ENCODE measurements at places on chromosomes 12 and 14.
A peak's percentile ranks its signal among the peaks of the same experiment; 100 is the strongest.

DNA sequence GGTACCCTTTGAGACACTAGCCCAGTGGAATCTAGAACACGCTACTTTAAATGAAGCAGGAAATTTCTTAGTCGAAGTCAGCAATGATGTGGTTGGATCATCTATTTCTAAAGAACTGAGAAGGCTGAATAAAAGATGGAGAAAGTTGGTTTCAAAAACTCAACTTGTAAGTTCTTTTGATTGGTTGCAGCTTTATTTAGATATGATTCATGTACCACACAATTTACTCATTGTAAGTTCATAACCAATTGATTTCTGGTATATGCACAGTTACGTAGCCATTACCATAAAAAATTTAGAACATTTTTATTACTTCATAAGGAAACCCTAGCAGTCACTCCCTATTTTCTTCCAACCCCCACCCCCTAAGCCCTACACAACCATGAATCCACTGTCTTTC, 129.8 kb downstream of the SYNE2 start:
- DNase-seq = no peak

DNA sequence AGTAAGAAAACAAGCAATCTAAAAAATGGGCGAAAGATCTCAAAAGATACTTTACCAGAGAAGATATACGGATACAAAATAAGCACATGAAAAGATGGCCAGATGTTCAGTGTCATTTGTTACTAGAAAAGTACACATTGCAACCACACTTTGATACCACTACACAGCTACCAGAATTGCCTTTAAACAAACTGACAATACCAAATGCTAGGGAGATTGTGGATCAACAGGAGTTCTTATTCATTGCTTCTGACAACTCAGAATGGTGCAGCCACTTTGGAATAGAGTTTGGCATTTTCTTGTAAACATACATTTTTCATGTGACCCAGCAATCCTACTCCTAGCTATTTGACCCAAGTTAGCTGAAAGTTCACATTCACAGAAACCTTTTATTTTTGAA, 136.3 kb downstream of the FUT8 start:
- DNase-seq = peak; percentile 10

DNA sequence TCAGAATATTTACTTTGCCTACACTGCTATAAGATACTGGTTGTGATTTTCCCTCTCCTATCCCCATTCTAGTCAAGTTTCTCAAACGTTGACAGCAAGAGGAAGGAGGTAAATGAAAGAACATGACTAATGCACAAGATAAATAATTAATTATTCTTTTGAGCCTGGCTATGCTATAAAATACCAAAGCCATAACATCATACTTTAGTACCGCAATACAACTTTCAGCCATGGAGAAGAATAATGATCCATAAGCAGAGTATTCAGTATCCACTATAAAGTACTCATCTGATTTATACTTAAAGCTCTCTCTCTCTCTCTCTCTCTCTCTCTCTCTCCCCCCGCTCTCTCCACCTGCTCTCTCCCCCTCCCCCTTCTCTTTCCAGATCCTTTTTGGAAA, 41.3 kb downstream of the TDG start:
- DNase-seq = no peak

DNA sequence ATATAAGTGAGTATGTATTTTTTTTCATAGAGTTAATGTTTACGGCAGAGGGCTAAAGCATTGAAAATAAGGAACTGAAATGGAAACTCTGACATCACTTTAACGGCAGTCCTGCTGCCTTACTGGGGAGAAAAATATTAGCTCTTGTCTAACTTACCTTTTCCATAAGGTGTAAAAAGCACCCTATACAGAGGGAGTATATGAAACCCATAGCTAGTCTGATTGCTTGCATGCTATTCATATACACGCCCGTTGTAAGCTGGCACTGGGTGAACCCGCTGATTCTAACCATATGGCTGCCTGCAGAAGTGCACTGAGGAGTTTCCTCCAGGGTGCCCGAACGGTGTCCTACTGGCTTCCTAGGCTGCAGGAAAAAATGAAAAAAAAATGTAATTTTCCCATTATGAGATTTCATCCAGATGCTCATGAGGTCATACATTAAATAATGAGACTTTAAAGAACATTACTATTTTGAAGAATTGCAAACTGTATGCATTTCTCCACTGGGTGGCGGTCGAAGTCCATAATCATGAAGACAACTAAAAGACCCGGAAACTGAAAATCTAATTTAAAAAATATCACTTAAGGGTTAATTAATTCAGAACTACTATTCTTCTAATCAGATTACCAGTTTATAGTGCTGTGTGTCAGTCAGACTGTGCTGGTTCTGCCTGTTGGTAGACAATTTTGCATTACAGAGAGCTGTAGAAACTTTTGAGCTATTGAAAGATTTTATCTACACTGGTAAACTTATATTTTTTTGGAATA, 144.7 kb downstream of the ALX1 start:
- no peak for DNase-seq

GRCh38 chr12:81255947-81256346, 178.1 kb downstream of the ACSS3 start:
- DNase-seq = no peak

DNA sequence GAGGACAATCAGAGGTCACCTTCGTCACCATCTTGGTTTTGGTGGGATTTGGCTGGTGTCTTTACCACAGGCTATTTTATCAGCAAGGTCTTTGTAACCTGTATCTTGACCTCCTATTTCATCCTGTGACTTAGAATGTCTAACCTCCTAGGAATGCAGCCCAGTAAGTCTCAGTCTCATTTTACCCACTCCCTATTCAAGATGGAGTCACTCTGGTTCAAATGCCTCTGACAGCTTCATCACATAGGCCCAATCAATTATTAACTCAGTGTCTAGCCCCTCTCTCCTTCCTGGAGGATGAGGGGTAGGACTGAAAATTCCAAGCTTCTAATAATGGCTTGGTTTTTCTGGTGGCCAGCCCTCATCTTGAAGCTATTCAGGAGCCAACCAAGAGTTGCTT, 111.4 kb upstream of the NAP1L1 start:
- DNase-seq = no peak

GRCh38 chr14:37610945-37611523, 15.6 kb downstream of the TTC6 start:
- no peak for DNase-seq

GRCh38 chr12:13252616-13253015, 56.1 kb downstream of the EMP1 start:
- DNase-seq = no peak

GRCh38 chr14:30551460-30551859, 7.5 kb upstream of the G2E3 start:
- DNase-seq = peak; percentile 54

GRCh38 chr12:26678697-26679660, 154.0 kb downstream of the ITPR2 start:
- peak; percentile 9 for DNase-seq

- no peak for DNase-seq
Observed at GRCh38 chr12:68235576-68235975, 10.0 kb upstream of the IL26 start.

- peak; percentile 78 for DNase-seq
Observed at GRCh38 chr12:56635806-56636674, 5.9 kb upstream of the BAZ2A start.

DNA sequence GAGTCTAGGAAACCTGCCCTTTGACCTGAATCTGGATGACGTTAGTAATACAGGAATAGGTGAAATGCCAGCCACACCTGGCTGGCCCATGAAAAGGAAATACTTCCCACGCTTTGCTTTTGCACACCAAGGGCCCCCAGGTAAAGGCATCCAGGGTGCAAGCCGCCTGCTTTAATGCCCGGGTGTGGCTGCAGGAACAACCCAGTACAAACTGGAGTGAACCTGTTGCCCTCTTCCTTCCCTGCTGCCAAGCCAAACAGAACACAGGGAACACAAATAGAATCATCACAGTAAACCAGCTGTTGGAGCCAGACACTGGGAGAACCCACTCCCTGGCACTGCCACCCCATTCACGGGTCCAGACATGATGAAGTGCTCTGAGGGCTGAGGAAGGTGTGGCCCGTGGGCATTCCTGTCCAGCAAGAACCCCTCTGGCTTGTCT, 24.2 kb upstream of the FOS start:
- DNase-seq = no peak

GRCh38 chr12:4275870-4276301, 2.3 kb downstream of the CCND2 start:
- no peak for DNase-seq

DNA sequence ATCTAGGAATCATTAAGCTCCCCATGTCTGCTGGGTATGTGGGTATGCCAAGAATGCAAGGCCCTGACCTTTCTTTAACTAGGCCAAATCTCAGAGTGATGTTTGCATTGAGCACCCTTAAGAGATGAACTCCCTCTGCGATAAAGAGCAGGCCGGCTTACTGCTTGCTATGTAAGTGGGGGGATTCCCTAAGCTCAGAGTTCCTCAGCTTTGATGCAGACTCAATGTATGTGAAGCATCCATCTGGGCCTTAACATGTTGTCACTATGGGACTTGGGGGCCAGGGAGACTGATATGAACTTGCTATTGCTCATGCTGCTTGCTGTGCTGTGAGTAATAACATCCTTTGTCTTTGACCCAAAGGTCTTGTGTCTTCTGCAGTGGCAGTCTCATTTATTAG, 149.7 kb downstream of the C12orf75 start:
- no peak for DNase-seq

- DNase-seq = no peak
Observed at GRCh38 chr14:92520102-92521057, 6.8 kb downstream of the RIN3 start.

- no peak for DNase-seq
Observed at GRCh38 chr12:3728686-3729085, 24.2 kb downstream of the CRACR2A start.

- DNase-seq = no peak
Observed at GRCh38 chr12:52396656-52397055, 9.5 kb downstream of the KRT82 start.

GRCh38 chr12:116076399-116076798, 201.1 kb downstream of the MED13L start:
- DNase-seq = no peak

GRCh38 chr14:68318828-68319227, 474.0 kb downstream of the ZFP36L1 start:
- DNase-seq = no peak

GRCh38 chr12:29895966-29896365, 112.2 kb upstream of the TMTC1 start:
- no peak for DNase-seq

- no peak for DNase-seq
Observed at GRCh38 chr14:56630707-56631106, 51.1 kb downstream of the TMEM260 start.

DNA sequence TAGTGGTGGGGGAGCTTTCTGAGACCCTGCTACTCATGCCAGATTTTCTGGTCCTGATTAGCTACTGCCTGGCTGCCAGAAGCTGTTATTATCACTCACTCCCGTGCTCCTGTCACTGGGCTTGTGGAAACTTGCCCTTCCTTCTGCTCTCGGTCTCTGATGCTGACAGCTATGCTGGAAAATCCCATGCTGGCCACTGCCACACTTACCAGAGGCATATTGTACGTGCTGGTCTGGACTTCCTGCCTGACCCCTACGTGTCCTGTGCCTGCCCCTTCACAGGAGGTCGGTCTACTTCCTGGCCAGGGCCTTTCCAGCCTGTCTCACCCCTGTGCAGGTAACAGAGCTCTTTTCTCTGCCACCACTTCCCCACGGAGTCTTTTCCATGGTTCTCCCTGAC, 149.4 kb upstream of the PLEKHG7 start:
- DNase-seq = no peak

GRCh38 chr14:90551070-90551704, 154.4 kb downstream of the CALM1 start:
- no peak for DNase-seq

- DNase-seq = peak; percentile 52
Observed at GRCh38 chr12:93098077-93098476, 169.0 kb upstream of the EEA1 start.

DNA sequence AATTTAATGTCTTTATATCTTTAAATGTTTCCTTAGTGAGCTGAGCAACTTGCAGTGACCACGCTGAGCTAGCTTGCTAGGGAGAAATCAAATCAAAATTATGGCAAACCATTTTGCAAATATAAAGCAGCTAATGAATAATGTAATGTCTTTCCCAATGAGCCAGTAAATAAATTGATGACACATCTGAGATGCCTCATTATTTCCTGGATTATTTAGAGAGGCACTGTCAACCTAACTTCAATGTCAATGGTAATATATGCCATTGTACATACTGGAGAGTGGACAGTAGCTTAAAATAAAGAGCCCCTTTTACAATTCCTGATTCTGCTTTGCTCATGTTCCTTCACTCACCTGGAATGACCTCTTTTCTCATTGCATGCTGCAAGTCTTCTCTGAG, 182.6 kb downstream of the PHLDA1 start:
- DNase-seq = no peak

DNA sequence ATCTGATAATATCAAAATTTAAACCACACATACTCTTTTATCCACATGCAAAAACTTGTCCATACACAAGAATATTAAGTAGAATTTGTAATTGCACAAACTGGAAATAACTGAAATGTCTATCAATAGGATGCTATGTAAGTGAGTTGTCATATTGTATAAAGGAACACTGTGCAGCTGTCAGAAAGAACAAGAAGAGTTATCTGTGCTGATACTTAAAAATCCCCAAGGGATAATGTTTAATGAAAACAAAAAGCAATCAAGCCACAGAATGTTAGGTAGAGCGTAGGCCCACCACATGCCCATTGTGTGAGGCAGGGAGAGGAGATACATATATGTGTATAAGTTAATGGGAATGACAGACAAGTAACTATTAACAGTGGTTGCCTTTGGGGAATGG, 25.9 kb upstream of the HIGD1C start:
- no peak for DNase-seq

- DNase-seq = no peak
Observed at GRCh38 chr12:94740601-94741362, 90.4 kb upstream of the TMCC3 start.

DNA sequence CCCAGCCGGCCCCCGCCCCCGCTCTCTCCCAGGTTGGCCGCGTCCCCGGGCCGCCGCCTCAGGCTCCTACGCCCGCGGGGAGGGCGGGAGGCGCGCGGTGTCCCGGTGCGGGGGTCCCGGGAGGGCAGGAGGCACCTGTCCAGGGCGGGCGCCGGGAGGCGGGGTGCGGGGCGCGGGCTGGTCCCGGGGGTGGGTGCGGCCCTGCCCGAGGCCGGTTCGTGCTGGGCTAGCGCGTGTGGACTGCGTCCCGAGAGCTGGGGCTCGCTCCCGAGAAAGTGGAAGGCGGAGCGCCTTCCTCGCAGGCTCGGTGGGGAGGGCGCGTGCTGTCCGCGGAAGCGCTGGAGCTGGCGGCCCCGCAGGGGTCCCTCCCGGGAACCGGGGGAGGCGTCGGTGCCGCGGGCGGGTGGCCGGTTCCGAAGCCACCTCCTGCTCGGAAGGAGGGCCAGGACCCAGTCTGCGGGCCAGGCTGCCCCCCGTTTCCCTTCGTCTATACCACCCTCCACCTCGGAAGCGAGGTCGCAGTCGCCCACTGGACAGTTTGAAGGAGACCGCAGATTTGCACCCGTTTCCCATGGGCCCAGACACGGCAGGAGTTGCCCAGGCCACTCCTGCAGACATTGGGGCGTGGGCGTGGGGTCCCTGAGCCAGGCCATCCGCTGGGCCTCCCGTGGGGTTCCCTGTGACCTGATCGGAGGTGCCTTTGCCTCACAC, 636 bp downstream of the ZFYVE21 start:
- peak; percentile 28 for DNase-seq

GRCh38 chr12:119302451-119303080, 32.0 kb upstream of the CCDC60 start:
- DNase-seq = no peak
